ENCODE measurements at places on chromosomes 5 and 9.

DNA sequence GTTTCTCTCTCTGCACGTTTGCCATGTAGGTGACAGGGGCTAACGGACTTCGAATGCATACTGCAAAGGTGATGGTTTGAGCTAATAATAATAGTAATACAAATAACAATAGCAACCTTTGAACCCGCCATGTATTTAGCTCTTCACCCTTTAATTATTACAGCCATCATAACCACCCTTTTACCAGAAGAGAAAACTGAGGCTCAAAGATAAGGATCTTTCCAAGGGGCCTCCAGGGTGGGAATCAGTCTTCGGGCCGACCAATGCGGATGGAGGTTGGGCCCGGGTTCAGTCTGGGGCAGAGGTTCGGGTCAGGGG lies 494 bp downstream of the CDKN2AIPNL start:
- DNase-seq: no peak

- DNase-seq: no peak
Measured at GRCh38 chr9:8703904-8704303, 904.3 kb upstream of the DMAC1 start.

DNA sequence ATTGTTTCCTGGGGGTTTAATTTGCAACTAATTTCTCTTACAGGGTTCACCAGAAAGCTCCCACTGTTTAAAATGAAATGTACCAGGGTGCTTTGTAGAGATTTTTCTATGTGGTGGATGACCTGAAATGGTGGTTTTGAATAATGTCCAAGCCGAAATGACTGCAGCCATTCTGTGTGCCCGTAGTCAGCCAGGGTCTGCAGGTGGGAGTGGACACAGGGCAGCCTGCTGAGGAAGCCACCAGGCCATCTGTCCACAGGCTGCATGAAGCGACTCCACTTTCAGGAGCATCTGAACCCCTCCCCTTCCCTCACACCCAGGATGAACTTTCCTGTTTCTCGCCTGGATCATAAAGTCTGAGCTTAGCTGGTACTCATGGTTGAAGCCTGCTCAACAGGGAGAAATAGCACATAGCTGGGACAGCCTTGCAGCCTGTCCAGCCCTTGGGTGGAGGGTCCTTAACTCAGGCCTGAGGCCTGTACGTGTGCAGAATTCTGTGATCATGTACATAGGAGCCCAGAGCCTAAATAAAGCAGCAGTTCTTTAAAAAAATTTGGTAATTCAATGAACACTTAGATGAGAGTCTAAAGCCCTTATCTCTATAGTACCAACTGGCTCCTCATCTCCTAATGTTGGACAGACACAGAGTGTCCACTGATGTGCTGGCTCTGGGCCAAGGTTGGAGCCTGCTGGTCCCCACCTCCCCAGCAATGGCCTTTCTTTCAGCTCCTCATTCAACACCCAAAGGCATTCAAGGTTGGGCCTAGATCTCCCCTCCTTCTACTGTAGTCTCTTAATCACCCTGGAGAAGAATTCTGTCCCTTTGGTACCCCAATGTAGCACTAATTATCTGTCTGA lies 72.8 kb downstream of the SHB start:
- DNase-seq: no peak

DNA sequence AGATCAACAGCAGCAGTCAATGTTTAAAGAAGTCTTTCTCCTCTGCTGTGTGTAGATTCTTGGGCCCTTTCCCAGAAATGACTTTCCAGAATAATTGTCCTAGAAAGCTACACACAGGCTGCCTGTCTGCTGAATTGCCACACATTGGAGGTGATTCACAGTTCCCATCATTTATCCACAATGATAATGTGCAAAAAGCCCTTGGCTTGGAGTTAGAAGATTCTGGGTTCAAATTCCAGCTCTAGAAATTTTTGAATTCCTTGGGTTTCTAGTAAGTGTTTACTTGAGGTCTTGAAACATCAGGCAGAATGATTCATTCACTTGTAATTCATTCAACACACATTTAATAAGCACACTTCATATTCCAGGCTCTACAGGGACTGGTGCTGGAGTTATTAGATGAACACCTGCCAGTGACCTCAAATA lies 28.6 kb upstream of the EPB41L4B start:
- DNase-seq: no peak

GRCh38 chr9:91047993-91048607 lies 246.5 kb downstream of the SYK start:
- no peak for DNase-seq

DNA sequence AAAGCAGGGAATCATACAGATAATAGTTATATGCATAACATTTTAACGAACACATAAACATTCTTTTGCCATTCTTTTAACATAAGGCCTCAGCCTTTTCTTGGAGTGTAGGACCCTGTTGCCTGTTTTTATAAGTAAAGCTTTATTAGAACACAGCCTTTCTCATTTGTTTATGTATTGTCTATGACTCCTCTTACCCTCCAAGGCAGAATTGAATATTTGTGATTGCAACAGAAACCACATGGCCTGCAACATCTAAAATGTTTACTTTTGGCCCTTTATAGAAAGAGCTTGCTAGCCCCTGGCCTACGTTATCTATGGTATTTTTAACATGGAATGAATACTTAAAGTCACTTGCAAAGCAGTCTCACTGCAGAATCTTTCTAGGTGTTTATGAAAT lies 2.6 kb downstream of the SLC31A1 start:
- no peak for DNase-seq

- peak; percentile 43 for DNase-seq
Measured at GRCh38 chr5:73215891-73216610, 43.1 kb downstream of the TMEM174 start.

GRCh38 chr5:125372694-125373631 lies 626.5 kb upstream of the ZNF608 start:
- DNase-seq: no peak

GRCh38 chr5:170404398-170404797 lies 15.2 kb upstream of the KCNMB1 start:
- no peak for DNase-seq

DNA sequence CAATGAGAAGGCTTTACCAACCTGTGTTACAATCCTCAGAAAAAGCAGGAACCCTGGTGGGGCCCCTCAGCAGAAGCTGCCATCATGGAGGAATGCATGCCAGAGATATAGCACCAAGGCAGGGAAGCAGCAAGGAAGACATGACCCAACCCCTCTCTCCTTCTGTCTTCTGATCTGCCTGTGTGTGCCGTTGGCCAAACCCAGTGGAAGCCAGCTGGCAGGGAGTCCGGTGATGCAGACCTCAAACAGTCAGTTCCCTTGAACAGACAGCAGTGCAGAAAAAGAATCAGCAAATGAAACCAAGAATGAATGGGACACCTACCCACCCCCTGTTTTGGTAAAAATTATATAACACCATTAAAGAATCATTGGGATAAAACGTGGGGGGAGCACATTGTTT lies 234.2 kb downstream of the ZNF608 start:
- DNase-seq: no peak

DNA sequence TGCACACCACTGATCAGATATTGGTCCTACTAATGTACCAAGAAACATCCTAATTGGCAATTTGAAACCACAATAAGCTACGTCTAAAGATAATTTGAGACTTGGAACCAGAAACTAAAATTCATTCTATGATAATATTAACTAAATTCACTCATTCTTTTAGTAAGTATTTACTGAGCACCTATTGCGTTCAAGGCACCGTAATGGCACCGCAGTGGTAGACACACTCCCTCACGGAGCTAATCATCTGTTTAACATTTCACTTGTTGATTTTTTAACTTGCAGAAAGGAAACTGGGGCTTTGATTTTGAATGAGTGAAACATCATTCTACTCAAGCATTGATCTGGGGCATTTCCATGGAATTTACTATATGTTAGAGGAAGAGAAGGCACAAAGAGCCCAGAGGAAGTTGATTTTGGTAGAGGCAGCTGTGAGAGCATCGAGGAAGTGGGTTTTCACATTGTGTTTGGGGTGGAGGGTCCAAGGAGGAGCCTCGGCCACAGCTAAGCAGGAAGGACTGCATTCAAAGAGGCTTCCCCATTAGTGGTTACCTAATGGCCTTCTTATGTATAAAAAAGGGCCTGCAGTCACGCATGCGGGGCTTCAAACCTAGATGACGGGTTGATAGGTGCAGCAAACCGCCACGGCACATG lies 7.1 kb downstream of the RAPGEF1 start:
- no peak for DNase-seq

DNA sequence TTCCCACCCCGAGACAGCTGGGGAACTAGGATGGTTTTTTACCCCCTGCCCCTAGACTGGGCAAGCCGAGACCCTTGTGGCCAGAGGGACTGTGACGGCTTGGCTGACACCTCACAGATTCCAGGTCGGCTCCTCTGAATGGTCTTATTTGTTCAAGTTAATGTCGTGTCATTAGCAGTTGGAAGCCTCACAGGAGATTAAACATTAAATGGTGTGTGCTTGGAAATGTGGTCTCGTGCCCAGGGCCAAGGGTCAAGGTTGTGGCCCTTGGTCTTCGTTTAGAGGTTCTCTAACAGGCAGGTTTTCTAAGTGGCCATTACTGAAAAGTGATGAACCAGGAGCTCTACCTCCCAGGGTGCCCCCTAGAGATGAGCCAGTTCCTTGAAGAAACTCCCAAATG lies 61.2 kb upstream of the RXRA start:
- DNase-seq: no peak

DNA sequence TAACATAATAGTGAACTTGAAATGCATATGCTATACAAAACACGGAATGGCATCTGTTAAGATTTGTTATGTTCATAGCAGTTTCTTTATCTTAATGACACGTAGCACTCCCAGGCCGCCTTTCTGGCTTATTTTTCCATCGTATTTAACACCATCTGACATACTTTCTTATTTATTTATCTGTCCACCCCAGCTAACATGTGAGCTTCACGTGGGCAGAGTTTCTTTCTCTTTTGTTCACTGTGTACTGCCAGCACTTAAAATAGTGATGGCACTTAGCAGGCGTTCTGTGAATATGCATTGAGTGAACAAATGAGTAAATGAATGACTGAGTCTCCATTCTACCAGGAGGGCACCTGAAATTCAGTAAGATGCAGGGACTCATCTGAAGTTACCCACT lies 29.4 kb upstream of the SYNPO start:
- DNase-seq: no peak

DNA sequence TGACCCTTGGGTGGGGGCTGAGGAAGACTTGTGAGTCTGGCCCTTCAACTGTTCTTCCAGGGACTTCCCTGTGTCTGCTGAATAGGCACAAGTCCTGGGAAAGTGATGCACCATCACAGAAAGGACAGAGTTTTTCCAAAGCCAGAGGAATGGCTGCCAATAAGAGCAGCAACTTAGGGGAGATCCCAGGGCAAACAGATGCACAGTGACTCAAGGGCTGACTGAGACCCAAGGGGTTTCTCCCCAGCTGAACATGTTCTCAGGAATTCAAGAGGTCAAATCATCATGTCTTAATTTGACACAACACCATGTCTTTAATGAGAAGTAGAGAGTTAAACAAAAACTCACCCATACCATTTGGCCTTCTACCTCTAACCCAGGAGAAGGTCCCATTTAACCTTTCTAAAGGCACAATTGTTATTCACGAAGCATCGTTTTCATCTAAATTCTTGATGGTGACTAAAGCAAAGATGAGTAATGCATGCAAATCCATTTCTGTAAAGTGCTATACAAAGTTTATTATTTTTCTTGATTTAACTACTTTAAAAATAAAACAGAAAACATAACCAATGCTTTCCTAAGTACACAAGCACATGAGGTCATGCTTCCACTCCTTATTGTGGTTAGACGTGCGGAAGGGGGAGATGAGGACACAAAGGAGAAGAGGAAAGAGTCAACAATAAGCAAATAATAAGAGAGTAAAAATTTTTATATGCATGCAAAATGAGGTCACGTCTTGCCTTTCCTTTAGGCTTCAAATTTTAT lies 324.1 kb downstream of the PLK2 start:
- no peak for DNase-seq

Measured in activated naive CD8-positive, alpha-beta T cell treated with anti-CD3 and anti-CD28 coated beads, Interleukin-2, amount 50 U/mL, for 16 hours (primary cell).